ENCODE measurements at places on chromosomes 3 and 15.

- DNase-seq = no peak
Measured at GRCh38 chr15:89130201-89130600, 41.9 kb downstream of the ABHD2 start.

DNA sequence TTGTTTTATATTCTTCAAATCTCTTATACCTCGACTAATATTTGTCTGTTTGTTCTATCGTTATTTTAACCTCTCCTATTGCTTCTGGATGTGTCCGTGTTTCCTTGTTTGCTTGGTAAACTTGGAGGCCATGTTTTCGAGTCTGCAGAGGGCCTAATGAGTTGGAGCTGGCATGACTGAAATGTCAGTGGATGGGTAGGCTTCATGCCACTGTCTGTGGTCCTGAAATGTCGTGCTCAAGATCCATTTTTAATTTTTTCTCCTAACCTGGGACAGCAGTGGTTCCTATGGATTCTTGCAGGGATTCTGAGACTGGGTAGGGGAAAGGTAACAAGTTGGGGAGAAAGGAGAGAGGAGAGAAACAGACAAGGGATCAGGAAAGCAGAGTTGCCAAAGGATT lies 18.8 kb upstream of the GASK1A start:
- no peak for DNase-seq

DNA sequence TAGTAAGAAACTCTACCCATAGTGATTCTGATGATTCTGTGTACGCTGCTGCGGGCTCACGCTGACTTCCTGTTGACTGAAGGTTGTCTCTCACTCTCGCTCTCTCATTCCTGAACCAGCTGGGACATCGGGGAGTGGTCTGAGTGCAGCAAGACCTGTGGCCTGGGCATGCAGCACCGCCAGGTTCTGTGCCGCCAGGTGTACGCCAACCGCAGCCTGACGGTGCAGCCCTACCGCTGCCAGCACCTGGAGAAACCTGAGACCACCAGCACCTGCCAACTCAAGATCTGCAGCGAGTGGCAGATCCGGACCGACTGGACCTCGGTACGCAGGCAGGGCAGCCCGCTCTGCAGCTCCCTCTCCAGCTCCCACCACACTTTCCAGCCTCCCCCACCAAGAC lies 63.6 kb upstream of the NR2E3 start:
- DNase-seq = no peak

DNA sequence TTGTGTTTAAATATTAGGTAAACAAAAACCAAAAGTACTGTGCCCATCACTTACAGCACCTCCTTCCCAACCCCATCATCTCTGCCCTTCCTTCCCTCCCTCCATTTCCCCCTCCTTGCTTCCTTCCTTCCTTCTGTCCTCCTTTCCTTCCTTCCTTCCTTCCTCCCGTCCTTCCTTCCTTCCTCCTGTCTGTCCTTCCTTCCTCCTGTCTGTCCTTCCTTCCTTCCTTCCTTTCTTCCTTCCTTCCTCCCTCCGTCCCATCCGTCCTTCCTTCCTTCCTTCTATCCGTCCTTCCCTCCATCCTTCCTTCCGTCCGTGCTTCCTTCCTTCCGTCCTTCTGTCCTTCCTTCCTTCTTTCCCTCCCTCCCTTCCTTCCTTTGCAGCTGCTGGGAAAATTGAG lies 67.8 kb upstream of the SIAH2 start:
- no peak for DNase-seq

GRCh38 chr3:134931045-134931785 lies 136.2 kb downstream of the EPHB1 start:
- DNase-seq = no peak

DNA sequence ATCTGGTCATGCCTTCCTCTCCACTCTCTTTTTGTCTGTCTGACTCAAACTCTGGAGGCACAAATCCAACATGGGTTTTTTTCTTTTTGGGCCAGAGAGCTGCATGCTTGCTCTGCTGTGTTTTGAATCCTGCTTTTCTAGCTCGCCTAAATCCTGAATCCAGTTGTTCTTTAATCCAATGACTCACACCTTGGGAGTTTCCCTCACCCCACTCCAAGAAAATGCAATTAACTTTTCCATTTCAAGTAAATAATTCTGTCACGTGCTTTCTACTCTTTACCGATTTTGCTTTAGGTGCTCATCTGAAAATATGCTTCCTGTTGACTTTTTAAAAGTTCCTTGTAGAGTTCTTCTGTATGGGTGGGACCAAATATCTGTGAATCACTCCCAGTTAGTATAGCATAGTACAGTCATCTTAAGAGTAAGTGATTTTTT lies 47.6 kb downstream of the SLMAP start:
- no peak for DNase-seq

GRCh38 chr3:158347966-158348365 lies 223.0 kb upstream of the MLF1 start:
- DNase-seq = no peak

GRCh38 chr15:101318147-101318819 lies 23.2 kb upstream of the SNRPA1 start:
- peak; percentile 59 for DNase-seq

DNA sequence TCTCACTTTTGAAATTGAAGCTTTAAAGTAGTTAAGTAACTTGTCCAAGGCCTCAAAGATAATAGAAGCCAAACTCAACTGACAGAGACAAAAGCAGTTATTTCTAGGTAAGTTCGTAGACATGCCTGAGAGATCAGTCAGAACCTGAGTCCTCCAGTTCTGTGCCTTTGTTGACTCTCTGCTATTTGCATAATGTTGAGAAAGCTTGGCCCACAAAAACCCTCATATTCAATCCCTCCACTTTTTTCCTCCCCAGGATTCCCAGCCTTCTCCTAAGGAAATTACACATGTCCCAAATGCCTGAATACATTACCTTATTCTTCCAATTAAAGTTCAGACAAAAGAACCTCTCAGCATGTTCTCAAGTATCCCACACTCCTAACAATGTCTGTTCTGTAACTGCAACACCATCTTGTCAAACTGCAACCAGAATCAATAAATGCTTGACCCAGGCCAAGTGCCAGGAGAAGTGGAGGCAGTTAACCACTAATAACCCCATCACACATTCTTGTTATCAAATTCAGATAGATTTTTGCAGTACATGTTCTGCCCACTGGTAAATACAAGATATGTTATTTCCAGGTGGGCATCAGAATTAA lies 217.8 kb downstream of the LRRC3B start:
- DNase-seq = no peak

GRCh38 chr3:53198996-53199395 lies 38.0 kb downstream of the PRKCD start:
- no peak for DNase-seq

DNA sequence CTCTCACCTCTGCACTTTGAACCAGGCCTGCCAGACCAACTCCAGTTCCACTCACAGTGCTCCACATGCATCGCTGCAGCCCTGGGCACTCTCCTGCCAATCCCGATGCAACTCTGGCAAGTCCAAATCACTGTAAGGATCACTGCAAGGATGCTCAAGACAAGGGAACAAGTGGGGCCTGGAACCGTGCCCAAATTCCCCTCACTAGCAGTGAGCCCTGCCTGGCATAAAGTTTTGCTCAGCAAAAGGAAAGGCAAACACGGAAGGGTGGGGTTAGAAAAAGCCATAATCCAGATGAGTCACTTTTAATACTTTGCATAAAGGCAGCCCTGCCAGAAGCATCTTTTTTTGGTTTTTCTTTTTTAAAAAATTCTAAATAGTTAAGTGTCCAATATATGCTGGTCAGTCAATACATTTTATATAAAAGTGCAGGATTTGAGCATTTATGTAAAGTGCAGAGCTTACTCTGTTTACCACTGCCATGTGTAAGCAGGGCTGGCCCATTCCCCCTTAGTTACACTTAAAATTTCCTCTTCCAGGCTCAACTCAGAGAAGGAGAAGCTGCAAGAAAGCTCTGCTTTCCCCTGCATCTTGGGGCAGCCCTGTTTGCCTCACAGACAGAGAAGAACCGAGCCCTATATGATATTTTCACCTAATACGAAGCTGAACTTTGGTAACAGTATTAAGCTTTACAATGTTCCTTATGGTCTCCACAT lies 102.2 kb downstream of the CD47 start:
- DNase-seq = peak; percentile 67

- no peak for DNase-seq
Measured at GRCh38 chr3:59186725-59187124, 136.9 kb upstream of the CFAP20DC start.

- no peak for DNase-seq
Measured at GRCh38 chr3:195907684-195907933, 742 bp downstream of the TNK2 start.

GRCh38 chr15:47781527-47781926 lies 64.2 kb downstream of the SEMA6D start:
- no peak for DNase-seq

DNA sequence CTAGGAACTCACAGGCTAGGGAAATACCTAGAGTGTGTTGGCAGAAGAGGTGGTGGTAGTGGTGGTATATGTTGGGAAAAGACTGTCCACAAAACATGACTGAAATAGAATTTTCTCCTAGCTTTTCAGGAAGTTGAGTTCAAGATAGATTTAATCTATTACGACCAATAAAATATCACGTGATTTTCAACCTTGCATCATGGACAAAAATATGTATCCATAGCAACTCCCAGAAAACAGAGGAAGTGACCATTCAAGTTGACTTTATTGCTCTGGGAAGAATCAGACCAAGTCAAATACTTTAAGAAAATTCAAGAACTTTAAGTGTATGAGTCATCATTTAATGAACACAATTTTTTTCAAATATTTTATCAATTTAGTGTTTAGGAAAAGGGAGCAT lies 347.0 kb upstream of the ZNF385D start:
- no peak for DNase-seq

GRCh38 chr3:108887121-108887520 lies 64.5 kb downstream of the TRAT1 start:
- DNase-seq = no peak

GRCh38 chr3:119225121-119225520 lies 15.6 kb downstream of the B4GALT4 start:
- no peak for DNase-seq

GRCh38 chr15:51229907-51230330 lies 108.5 kb downstream of the CYP19A1 start:
- no peak for DNase-seq

DNA sequence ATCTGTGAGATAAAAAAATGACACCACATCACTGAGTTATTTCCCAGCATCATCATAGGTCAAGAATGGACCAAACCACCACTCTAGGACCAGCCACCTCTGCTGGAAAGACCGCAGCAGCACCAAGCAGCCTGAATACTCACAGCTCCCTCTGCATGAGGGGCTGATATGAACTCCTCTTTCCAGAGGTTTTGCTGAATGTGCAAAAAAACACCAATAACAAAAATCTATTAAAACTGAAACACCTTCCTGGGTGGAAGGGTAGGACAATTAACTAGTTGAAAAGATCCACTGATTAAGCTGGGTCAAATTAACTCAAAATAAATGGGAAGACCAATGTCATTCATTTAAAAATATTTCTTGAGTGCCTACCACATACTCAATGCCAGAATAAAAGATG lies 28.9 kb upstream of the KCNMB3 start:
- DNase-seq = no peak

GRCh38 chr3:15102836-15103235 lies 3.9 kb upstream of the RBSN start:
- DNase-seq = no peak

- no peak for DNase-seq
Measured at GRCh38 chr3:42871592-42872196, 4.0 kb downstream of the CYP8B1 start.

GRCh38 chr15:70866982-70867641 lies 13.2 kb upstream of the LARP6 start:
- no peak for DNase-seq

GRCh38 chr3:195156286-195156890 lies 114.6 kb downstream of the XXYLT1 start:
- DNase-seq = no peak

- DNase-seq = no peak
Measured at GRCh38 chr3:42640129-42640528, 13.4 kb upstream of the ZBTB47 start.

- no peak for DNase-seq
Measured at GRCh38 chr3:39108200-39108710, 775 bp downstream of the TTC21A start.

- DNase-seq = no peak
Measured at GRCh38 chr3:101861212-101861788, 12.0 kb downstream of the NFKBIZ start.

DNA sequence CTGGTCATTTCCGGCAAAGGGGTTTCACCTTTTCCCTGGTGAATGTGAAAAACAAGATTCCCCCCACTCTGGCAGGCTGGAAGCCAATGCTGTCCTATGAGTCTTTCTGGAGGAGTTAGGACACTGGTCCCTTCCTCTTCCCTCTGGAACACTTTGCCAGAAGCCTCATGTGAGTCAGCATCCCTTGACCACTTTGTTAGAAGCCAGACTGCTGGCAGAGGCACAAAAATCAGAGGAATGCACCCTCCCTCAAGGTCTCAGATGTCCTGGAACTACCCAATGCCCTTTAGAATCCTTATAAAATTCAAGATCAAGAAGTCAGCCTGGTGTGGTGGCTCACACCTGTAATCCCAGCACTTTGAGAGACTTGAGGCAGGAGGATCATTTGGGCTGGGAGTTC lies 26.6 kb downstream of the ITGB5 start:
- no peak for DNase-seq

DNA sequence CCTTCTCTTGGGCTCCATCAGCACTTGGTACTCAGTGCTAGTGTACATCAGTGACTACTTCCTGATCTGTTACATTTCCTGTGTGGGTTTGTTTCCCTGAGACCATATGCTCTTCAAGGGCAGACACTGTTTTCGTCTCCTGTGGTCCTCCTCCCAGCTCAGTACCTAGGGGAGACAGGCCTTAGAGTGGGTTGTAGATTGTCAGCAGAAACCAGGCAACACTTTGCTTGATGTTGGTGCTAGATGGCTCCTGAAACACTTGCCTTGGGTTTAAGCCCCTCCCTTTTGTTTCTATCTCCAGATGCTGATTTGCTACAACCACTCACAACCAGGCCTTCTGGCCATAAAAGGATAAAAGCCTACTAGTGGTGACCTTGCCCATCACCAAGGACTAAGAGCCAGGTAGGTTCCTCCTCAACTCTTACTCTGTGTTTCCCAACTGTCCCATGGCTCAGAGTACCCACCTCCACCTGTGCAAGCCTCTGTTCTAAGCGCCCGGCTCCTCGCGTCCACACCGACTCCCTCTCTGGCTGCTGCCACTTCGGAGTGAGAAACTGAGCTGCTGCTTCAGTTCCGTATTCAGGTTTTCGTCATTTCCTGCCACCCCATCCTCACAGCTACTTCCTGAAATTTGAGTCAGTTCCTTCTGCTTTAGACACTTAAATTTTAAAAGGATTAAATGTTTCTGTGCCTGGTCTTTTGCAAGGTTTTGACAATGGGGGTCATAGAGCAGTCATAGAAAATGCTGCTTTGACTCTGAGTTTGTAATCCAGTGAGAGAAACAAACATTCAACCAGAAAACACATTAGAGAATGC lies at the start of gene HCLS1:
Gene HCLS1 (minus strand): TSS at position 548 of the 816 bp plus-strand sequence. CDS start 2,556 bp downstream, outside the sequence.
- DNase-seq = peak; percentile 89

- DNase-seq = no peak
Measured at GRCh38 chr15:100591835-100592234, 10.1 kb downstream of the LINS1 start.

- DNase-seq = no peak
Measured at GRCh38 chr3:112670824-112671223, 29.9 kb upstream of the CCDC80 start.
